ENCODE measurements at places on chromosomes 2 and 18.

DNA sequence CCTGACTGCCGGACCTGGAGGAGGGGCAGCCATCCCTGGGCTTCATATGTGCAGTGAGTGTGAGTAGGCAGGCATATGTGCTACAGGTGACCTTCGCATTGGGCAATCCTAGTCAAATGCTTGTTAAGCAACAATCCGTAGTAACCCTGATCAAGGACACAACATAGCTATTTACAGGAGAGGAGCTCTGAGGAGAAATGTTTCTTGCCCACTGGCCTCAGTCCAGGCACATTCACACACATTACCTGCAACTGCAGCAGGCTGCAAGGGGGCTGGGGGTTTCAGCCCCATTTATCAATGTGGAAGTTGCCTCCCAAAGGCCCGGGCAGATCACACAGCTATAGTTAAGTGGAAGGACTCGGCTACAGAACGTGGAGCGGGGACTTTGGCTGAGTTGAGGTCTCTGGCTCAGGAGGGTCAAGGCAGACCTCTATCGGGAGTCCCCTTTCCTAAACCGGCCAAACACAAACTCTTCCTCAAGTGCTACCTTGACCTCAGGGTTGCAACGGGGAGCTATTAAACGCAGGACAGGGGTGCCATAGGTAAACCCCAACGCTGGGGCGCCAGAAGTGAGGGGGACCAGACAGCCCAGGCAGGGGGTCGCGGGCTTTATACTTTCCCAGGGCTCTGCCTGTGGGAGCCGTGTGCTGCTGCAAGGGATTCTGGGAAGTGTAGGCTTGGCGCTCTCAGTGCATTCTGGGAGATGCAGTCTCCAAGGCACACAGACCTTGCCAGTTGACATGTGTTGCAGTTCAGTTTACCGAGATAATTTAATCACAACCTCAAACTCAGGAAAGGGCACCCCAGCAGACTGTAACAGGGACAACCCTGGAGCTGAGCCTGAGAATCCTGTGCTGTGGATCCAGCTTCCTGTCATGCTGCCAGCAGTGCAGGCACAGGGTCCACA, 9.4 kb downstream of the KHK start:
- no peak for DNase-seq

- no peak for DNase-seq
Observed at GRCh38 chr2:172545408-172546075, 10.3 kb upstream of the PDK1 start.

DNA sequence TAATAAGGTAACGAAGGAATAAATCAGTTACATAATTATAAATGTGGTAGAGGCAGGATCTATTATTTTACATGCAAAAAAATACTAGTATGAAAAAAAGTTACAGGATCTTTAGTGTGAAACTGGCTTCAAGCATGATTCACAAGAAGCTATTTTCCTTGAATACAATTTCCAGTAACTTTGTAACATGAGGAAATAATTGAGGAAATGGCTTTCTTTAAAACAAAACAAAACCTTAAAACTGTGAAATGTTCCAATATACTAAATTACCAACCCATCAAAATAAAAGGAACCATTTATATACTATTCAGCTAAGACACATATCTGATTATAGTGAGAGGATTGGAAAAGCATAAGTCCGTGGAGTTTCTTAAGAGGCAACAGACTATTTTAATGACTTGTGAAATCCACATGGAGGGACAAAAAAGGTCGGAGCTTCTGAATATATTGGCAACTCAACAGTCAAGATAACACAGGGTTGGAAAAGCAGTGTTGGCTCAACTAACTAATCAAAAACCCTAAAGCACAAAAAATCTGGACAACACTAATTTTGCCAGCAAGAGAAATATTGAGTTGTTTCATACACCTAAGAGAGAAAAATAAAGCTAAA, 10.6 kb downstream of the IRS1 start:
- no peak for DNase-seq

DNA sequence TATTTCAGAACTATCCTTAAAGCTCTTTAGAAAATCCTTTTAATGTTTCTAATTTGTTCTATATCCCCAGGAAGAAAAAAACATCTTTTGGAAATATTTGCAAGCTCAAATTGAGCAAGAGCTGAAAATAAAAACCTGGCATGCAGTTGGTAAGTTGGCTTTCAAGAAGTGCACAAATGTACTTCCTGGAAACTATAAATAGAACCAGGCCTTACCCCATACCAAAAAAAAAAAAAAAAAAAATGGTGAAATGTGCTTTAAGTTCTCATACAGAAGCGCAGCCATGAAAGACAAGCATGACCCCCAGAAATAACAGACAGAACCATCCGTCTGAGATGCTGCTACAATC, 178.5 kb downstream of the HDAC4 start:
- DNase-seq, result no peak

DNA sequence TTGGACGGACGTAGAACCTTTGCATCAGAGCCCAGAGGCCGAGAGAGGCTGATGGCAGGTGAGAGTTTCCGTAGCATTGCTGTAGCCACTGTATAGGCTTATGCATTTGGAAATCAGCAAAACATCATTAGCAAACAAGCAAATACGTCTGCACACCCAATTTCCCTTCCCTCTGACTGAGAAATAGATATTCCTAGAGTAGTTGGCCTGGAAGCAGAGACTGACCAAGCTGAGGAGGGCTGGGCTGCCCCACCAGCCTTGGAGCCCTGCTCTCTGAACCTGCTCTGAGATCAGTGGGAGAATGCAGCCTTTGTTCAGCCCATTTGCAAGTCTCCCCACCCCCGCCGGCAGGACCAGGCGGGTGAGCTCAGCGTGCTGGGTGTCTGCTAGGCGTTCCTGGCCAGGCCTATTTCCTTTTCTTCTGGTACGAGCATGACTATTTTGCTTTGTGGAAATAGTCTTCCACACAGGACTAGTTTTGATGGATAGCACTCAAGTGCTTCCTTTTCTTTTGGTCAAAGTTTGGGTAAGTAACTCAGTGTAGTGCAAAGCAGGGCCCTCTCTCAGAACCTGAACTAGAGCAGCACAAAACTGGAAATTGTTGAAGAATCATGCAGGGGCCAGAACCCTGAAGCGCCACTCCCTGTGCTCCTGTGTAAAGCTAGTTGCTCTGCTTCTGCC, 21.9 kb upstream of the RNF149 start:
- no peak for DNase-seq

GRCh38 chr2:88841224-88841929, 149.9 kb downstream of the RPIA start:
- no peak for DNase-seq

DNA sequence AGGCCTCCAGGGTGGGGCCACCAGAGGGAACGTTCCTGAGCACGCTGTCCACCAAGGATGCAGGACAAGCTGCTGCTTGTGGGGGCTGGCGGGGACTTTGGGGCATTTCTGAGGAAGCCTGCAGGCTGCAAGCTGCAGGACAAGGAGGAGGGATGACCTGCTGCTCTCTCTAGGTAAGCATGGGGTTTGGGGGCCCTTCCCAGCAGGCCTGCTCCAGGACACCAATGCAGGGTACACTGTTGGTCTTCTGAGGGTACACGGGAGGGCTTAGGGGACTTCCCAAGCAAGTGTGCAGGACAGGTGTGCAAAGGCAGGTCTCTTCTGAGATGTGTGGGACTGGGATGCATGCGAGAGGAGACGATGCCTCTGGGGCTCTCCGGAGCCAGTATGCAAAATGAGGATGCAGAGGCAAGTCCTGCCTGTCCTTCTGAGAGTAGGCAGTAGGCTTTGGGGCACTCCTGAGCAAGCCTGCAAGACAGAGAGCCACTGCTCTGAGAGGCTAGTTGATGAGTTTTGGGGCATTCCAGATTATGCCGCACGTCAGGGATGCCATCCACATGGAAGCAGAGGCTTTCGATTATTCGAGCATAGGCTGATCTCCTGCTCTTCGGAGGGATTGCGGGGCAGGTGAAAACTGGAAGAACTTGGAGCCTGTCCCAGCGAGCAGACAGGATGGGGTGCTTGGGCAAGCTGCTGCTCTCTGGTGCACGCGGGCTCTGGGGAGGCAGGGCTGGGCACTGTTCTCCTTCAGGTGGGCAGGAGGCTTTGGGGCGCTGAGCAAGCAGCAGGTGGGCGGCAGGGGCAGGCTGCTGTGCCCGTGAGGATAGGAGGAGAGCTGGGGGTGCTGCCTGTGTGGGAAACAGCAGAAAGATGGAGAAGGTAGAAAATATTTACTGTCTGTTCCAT, 44.6 kb downstream of the CNGA3 start:
- DNase-seq, result no peak

- no peak for DNase-seq
Observed at GRCh38 chr2:222930862-222931261, 70.0 kb downstream of the ACSL3 start.

DNA sequence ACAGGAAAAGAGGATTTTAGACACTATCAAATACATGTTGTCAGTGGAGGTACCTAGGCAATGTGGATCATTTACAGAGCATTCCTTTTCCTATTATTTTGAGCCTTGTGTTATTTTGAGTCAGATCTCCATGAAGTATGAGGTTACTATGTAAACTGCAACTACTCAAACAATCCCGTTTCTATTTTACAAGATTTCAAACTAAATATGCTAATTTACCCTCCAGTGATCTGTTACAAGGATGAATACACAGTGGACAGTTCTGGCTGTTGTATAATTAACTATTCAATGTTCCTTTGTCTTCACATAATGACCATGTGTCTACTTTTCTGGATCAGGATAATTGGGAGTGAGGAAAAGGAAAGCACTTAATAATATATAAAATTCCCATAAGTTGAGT, 4.6 kb downstream of the HOXD1 start:
- DNase-seq, result no peak

DNA sequence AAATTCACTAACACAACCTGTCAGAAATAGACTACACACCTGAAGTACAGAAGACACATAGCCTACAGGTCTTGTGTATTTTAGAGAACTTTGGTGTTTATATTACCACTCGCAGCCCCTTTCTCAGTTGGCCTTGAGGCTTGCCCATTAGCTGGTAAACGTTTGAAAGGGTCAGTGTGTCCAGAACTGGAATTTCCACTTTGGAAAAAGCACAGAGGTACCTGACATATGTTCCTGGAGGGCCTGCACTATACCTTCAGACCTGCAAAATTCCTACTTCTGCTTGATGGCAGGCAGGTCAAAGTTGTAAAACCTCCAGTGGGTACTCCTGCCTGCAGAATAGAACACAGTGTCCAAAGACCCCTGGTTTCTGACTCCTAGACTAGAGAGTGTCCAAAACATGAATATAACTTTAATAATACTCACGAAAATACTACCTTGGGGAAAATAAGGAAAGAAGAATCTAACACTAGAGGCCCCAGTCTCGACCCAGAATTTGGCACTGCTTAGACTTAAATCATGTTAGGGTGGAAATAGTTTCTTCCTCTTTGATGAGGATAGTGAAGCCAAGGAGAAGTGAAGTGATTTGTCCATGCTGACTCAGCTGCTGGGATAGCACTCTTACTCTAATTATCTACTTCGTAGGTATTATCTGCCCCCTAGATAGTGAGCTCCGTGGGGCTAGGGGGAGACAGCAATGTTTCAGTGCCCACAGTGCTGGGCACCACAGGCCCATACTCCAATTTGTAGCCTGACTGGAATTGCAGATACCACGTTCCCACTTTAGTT, 2.8 kb downstream of the KCTD1 start:
- DNase-seq, result no peak

GRCh38 chr18:13393338-13393737, 174.8 kb downstream of the LDLRAD4 start:
- no peak for DNase-seq

DNA sequence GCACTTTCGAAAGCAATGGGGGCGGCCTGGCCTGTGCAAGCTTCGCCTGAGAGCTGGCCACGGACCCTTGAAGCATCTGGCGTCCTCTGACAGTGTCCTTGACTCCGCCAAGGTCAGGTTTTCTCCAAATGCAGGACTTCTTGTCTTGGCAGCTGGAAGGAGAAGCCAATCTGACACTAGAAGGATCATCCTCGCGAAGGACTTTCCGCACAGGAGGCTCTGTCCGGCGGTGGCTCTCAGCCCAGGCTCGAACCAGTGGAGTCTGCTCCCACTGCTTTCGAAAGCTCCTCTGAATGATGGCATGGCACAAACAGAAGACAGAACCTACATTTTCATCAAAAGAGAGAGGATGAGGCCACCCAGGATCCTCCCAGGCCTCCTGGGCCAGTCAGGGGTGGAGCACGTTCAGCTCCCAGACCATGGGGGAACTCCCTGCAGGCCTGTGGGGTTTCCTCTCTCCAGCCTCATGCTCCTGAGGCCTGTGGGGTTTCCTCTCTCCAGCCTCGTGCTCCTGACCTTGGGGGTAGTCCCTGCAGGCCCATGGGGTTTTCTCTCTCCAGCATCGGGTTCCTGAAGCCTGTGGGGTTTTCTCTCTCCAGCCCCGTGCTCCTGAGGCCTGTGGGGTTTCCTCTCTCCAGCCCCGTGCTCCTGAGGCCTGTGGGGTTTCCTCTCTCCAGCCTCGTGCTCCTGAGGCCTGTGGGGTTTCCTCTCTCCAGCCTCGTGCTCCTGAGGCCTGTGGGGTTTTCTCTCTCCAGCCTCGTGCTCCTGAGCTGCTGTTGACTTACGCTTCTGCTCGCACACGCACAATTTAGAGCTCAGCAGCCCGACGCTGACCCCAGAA, 396.5 kb upstream of the SALL3 start:
- no peak for DNase-seq

- DNase-seq, result no peak
Observed at GRCh38 chr18:22398464-22398863, 19.3 kb downstream of the CTAGE1 start.

GRCh38 chr2:172927641-172928357, 147.8 kb upstream of the MAP3K20 start:
- no peak for DNase-seq

DNA sequence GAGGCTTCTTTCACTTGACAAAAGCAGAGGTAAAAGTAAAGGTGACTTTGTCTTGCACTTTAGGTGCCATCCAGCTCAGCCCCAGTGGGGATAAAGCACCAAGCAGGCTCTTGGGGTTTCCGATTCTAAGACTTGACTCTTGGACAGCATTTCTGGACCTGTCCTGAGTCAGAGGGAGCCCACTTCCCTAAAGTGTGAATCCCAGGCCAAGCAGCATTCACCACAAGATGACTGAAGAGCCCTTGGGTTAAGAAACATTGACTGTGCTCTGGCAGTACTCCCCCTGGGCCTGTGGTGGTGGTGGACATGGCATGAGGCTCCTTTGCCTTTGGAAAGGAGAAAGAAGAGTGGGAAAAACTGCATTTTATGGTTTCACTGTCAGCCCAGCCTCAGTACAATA, 638.0 kb upstream of the VRK2 start:
- no peak for DNase-seq

Data from NCI-H774 (cell line).